ENCODE measurements at places on chromosomes 2 and 18. TPM values are rescaled to one million over a fixed set of nuclear protein-coding genes. Genes with fewer than 3 reads are reported as not detected.

The KCNG3 gene
- 2.1 TPM for total RNA-seq

The DSG1 gene
- total RNA-seq = not detected

The PROKR1 gene
- not detected for total RNA-seq

The SP140L gene
- total RNA-seq = 15.1 TPM

All from PC-9 (cell line).